ENCODE measurements at places on chromosomes 6 and 20.

GRCh38 chr6:51818520-51819022, 268.8 kb downstream of the PKHD1 start:
- DNase-seq, result no peak

GRCh38 chr20:3801846-3802245, 5.7 kb downstream of the CDC25B start:
- DNase-seq, result no peak

- DNase-seq, result no peak
Observed at GRCh38 chr20:21049305-21049828, 56.8 kb downstream of the LINC00237 start.

DNA sequence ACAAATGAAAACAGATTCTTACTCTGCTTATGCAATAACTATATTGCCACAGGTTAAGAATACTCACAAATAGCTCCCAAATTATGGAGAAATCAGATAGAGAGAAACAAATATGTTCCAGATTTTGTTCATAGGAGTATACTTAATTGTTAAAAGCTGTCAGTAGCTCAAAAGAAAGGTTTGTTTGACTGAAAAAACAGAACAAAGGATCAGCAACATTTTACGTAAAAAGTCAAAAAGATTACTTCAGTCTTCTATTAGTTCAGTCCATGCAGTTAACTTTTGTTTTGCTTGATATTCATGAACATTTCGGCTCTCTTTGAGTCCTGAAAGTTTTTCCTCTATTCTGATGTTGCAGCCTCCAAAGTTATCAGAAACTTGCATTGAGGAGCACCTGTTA, 13.4 kb upstream of the NANP start:
- DNase-seq, result no peak

GRCh38 chr20:3228750-3229032, 10.3 kb downstream of the SLC4A11 start:
- DNase-seq, result no peak

DNA sequence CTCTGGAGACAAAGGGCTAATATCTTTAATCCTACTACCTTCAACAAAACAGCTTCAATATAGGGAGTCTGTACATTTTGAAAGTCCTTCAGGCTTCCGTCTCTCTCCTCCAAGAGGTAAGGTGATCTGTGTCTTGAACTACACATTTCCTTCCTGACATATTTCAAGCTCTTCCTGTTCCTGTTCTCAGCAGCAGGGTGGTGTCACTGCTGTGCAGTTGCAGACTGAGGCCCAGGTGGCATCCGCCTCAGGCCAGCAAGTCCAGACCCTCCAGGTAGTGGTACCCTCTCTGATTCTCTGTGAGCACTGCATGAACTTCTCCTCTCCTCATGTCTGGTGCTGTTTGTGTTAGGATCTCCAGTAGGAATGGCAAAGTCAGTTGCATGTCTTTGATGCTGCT, 7.8 kb downstream of the NFYA start:
- no peak for DNase-seq
